ENCODE measurements at places on chromosomes 13 and 19.
A peak's percentile ranks its signal among the peaks of the same experiment; 100 is the strongest.

- DNase-seq, result peak; percentile 79
Observed at GRCh38 chr19:55088543-55089341, 13.1 kb downstream of the EPS8L1 start.

DNA sequence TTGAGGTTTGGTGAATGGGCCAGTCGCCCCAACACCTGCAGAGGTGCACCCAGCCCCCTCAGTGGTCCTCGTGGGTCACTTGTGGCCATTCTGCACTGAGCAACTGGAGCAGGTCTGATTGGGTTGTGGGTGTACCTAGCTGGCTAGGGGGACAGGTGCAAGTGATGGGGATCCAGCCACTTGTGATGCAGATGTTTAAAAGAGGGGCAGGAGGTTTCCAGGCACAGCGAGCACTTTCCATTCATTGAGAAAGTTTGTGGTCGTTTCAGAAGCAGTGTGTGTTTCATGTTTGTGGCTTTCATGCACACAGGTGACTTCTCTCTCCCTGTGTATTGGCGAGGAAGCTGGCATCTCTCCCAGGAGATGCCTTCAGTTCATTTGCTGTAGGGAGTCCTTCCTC is 34.7 kb downstream of the TSSK6 start:
- no peak for DNase-seq

- DNase-seq, result no peak
Observed at GRCh38 chr13:36606060-36606459, 67.8 kb upstream of the SERTM1 start.

DNA sequence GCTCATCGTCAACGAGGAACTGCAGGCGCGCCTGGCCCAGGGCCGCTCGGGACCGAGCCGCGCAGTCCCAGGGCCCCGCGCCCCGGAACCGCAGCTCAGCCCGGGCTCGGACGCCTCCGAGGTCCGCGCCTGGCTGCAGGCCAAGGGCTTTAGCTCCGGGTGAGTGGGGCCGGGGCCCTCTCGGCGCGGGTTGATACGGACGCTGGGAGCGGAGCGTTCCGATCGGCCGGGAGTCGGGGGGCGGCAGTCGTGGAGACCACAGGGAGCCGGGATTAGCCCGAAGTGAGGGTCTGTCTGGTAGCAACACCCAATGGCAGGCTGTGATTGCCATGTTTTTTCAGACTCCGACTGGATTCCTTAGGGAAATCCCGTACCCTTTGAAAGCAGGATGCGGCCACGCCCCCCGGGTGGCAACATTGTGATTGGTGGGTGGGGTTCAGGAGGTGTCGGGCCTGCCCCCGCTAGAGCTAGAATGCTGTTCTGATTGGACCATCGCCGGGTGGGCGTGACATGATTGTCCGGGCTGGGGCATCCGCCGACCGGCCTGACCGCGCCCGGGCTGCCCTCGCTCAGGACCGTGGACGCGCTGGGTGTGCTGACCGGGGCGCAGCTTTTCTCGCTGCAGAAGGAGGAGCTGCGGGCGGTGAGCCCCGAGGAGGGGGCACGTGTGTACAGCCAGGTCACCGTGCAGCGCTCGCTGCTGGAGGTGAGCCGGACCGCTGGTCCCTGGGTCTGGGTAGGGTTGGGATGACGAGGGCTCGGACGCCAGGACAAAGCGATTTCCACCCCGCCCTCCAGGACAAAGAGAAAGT is 11.3 kb downstream of the EPS8L1 start:
- DNase-seq, result no peak

DNA sequence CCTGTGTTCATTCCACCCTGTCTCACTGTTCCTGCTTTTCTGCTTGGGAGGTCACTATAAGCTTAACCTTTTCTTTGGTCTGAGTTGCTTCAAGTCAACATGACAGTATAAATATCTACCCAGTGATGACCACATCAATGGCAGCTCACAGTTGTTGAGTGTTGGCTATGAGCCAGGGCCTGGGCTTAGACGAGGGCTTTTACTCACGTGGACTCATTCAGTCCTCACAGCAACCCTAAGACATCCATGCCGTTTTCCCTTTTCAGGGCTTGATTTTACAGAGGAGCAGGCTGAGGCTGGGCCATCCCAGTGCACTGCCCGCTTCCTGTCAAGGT is 10.2 kb upstream of the CCDC97 start:
- DNase-seq, result no peak

DNA sequence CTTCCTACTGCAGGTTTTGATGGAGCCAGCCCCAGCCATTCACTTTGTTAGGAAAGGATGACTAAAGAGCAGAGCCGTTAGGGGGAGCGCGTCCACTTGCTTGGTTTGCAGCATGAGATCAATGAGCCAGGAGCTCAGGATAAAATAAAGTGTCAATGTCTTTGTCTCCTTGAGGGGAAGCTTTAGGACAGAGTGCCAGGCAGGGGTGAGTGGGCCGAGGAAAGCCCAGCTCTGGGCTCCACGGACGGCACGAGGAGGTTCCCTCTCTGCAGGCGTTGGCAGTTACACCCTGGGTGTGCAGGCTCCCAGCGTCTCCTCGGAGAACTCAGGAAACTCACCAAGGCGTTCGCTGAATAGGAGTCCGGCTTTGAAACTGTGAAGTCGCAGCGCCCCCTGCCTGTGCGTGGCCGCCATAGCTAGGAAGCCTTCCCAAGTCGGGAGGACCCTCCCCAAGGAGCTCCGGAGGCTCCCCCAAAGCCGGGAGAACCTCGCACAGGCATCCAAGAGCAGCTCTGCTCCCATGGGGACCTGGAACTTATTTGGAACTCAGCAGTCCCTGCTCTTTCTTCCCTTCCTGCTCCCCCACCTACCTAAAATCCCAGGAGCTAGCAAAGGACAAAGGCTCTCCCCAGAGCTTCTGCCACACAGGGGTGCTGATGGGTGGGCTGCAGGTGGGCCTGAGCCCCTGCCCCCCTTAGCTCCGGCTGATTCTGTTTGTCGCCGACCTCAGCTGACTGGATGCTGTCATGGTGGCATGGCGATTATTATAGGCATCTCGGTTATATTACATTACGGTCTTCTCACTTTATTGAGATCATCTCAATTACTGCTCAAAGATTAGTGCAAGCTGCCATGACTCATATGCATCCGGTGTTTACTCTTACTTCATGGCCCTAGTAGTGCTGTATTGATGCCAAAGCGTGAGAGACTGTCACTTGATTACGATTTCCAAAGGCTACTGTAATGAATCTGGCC is 34.4 kb downstream of the GSX1 start:
- peak; percentile 79 for DNase-seq

- no peak for DNase-seq
Observed at GRCh38 chr13:78597602-78597932, 5.8 kb downstream of the POU4F1 start.

GRCh38 chr13:36461506-36461905 is 29.2 kb downstream of the CCNA1 start:
- DNase-seq, result no peak

DNA sequence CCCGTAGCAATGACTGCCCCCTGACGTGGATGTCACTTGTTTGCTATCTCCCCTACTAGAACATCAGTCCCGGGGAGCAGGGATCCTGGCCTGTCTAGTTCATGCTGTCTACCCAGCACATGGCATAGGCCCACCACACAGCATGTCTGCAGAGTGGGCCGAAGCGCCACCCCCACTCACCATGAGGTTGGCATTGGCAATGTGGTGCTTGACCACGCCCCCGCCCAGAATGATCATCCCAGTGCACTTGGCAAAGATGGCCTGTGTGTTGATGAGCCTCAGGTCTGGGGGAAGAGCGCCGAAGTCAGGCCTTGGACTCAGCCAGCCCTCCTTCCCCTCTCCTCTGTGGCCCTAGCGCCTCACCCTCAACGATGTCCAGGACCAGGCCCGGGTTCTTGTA is 4.8 kb downstream of the DHPS start:
- no peak for DNase-seq

DNA sequence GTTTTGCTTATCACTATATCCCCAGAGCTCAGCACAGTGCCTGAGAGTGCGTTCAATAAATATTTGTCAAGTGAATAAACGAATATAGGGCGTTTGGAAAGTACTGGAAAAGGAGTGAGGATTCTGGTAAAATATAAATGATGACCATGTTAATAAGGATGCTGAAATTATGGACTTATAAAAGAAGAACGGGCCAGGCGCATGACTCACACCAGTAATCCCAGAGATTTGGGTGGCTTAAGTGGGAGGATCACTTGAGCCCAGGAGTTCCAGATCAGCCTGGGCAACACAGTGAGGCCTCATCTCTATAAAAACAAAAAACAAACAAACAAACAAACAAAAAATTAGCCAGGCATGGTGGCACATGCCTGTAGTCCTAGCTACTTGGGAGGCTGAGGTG is 198.1 kb downstream of the VWA8 start:
- no peak for DNase-seq

- DNase-seq, result no peak
Observed at GRCh38 chr13:100045355-100045754, 43.5 kb upstream of the PCCA start.

GRCh38 chr13:26202365-26202972 is 19.6 kb downstream of the RNF6 start:
- no peak for DNase-seq

DNA sequence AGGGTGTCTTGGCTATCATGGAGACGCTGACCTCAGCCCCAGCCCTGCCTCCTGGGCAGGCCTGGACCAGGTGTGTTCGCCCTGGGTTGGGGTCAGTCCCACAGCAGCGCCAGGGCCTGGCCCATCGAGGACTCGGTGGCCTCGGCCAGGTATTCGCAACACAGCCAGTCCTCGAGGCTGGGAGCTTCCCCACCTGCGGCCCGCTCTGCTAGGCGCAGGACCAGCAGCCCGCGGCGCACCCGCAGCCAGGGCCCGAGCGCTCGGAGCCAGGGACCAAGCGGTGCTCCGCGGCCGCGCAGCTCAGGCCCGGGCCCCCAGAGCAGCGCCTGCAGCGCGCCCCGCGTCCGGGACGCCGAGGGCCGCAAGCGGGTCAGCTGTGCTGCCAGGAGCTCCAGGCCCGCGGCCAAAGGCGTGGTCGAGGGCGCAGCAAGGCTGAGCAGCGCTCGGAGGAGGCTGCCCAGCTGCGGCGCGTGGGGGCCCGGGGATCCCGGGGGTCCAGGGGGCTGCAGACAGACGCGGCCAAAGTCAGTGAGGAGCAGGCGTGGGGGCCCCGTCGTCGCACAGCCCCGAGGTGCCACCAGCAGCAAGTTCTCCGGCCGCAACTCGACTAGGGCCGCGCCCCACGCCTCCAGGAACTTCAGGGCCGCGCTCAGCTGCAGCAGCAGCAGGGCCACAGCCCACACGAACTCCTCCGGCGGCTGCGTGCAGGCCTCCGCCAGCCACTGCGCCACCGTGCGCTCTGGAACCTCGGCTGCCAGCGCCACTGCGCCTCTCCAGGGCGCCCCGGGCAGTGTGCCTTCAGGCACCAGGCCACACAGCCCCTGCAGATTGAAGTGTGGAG is 6.2 kb downstream of the PEAK3 start:
- no peak for DNase-seq

GRCh38 chr13:109693213-109693612 is 93.2 kb downstream of the IRS2 start:
- DNase-seq, result no peak

- no peak for DNase-seq
Observed at GRCh38 chr19:49679771-49680413, 2.8 kb downstream of the PRMT1 start.

GRCh38 chr19:35524181-35524837 is 3.8 kb downstream of the SBSN start:
- DNase-seq, result no peak

DNA sequence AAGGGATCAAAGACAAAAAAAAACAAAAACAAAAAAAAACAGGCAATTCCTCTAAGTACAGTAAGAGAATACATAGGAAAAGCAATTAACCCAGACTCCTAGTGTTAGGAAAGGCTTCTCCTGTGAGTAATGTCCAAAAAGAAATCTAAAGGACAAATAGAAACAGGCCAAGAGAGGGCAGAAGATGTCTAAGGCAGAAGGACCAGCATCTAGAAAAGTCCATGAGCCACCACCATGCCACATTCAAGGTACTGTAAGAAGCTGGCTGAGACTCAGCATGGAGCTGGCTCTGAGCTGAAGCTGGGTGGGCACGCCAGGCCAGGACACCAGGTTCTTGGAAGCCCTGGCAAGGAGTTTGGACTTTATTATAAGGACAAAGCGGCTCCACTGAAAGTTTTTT is 118.1 kb upstream of the FRY start:
- no peak for DNase-seq

- no peak for DNase-seq
Observed at GRCh38 chr19:17486545-17487240, 16.4 kb downstream of the SLC27A1 start.

DNA sequence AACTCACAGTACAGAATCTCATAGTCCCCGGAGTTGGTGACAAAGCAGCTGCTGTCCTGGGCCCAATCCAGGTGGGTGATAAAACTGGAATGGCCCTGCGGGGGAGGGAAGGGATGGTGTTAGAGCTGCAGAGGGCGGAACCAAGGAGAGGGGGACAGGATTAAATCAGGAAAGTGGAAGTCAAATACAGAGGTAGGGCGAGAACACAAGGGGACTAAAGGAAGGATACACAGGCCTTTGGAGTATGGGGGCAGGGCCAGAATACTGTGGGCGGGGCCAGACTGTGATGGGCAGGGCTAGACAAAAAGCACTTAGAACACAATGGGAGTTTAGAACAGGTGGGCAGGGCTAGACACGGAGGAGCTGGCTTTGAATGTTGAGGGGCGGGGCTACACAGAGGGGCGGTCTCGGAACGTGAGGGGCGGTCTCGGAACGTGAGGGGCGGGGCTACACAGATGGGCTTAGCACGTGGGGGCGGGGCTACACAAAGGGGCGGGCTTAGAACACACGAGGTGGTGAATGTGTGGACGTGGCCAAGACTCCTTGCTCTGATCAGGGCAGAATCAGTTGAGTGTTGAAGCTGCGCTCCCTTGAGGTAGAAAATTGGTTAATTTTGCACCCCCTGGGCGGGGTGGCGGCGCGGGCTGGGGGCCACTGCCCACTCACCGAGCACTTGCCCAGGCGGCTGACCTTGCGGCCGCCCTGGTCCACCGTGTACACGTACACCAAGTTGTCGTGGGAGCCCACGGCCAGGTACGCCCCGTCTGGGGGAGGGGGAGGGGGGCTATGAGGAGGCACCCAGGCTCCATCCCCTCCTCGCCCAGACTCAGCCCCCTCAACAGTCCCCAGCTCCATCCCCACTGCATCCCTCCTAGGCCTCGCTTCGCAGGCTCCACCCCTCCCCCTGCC is 14.0 kb upstream of the GPR4 start:
- peak; percentile 71 for DNase-seq

GRCh38 chr19:35609851-35610353 is 2.6 kb upstream of the HAUS5 start:
- no peak for DNase-seq

GRCh38 chr19:53898636-53899341 is 10.3 kb upstream of the CACNG7 start:
- peak; percentile 40 for DNase-seq

GRCh38 chr19:47511681-47512080 is 3.2 kb downstream of the NAPA start:
- DNase-seq, result no peak

DNA sequence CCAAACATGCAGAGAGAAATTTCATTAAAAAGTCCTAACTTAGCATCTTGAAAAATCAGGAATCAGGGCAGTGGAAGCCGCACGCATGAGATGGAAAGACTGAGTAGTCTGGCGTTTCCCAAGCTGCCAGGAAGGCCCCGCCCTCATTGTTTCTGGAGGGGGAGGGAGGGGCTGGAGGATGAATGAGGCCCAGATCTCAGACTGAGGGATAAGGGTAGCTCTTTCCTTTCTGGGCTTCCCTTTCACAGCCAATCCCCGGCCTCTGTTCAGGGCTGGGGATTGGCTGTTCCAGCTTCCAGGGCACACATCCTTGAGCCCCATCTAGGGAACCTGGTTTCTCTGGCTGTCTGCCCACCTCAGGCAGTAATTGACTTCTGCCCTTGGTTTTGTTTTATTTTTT is 7.3 kb downstream of the C19orf53 start:
- DNase-seq, result peak; percentile 76

Measured in urothelium cell line (cell line).